Stimulated activated CD8-positive, alpha-beta memory T cell treated with anti-CD3 and anti-CD28 coated beads, Interleukin-7, amount 100 ng/mL, for 24 hours (primary cell): ENCODE measurements at places on chromosomes 5 and 9.

DNA sequence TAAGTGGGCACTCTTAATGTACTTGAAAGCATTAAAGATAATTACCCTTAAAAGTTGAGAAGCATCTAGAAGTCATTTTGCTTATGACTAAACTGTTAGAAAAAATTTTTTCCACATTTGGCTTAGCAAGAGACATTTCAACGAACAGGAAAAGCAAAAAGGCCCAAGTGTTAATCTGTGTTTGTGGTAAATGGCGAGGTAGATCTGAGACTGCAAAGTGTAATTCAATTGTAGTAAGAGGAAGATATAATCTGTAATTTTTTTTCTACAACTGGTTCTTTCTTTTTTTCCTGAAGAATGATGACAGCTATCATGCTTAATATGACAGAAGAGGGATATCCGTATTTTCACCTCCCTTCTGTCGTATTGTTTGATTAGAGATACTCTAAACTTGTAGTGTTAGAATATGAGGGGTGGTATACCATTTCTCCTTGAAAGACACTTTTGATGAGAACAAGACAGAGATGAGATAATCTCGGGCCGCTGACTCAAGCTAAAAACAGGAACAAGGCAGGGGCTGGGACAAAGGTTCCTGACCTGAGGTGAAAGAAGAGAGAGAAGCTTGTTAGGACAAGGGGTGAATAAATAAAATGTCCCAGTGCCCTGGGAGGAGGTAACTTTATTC, 459.3 kb upstream of the ZNF608 start:
- DNase-seq = no peak

GRCh38 chr9:87889065-87889881, 6.6 kb downstream of the SPATA31E1 start:
- no peak for DNase-seq

DNA sequence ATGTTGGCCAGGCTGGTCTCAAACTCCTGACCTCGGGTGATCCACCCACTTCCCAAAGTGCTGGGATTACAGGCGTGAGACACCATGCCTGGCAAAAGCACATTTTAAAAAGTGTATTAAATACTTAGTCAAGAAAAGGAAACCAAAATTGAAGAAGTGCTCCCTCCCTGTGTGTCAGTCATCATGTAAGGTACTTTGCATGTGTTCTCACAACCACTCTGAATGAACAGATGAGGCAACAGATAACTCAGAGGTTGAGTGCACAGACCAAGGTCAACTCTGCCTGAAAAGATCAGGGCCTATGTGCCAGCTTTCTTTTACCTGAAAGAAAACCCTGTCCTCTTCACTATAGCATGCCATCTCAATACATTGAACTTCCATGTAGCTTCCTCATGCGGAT, 289.7 kb downstream of the MRPS30 start:
- no peak for DNase-seq

DNA sequence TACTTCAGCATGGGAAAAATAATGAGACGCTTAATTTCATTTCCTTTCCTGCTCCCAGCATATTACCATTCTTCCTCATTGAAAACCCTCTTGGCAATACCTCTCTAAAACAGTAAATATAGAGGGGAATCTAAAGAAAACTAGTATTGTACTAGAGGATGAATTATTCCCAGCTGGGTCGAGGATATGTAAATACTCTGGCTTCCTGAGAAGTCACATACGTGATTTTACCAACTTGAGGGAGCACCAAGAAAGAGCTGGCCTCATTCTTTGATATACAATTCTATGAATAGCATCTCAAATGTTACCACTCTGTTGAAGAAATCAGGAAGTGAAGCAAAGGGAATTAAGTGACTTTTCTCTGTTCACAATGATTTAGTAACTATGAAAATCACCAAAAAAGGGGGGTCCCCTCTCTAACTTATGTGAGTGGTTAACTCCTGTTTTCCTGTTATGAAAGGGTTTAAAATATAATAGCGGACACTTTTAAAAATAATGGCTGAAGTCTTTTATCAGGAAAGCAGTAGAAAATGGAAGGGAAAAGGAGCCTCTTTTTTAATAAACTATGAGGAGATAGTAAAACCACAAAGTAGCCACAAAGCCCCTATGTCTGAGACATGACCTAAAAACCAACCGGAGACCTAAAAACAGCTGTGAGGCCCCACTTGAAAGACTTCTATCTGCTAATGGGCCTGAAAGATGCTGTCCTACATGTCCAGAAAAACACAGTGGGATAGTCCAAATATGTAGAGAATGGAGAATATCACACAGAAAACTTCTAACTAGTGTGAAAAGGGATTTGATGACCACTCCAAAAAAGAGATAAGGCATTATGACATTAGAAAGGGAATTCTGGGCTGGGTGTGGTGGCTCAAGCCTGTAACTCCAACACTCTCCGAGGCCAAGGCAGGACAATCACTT, 42.6 kb downstream of the LPAR1 start:
- no peak for DNase-seq

DNA sequence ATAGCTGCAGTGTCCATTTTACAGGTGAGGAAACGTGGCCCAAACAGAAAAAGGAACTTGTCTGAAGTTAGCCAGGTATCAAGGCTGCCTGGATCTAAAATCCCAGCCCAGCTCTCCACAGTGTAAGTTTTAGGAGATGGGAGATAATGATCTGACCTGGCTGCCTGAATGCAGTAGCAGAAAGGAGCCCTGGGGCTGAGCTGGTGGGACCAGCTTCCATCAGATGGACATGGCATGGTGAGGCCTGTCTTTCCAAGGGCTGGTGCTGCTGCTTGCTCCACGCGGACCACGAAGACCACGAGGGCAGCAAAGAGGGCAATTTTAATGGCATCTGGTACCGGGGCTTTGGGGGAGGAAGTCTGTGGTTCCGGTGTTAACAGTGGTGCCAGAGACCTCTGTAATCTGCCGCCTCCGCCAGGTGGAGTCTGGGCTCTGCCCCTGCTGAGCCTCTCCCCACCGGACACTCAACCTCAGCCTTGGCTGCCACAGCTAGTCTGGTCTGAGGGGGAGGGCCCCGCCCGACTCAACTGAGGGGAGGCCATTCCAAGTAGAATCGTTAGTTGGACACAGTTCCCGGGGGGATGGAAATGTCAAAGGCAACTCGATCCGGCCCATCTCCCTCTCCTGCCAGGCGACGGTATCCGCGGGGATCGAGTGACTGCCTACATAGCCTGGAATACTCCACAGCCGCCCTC, 650 bp downstream of the MYORG start:
- DNase-seq = no peak
